Activated naive CD8-positive, alpha-beta T cell treated with anti-CD3 and anti-CD28 coated beads, Interleukin-2, amount 50 U/mL, for 24 hours (primary cell): ENCODE measurements at places on chromosomes 3 and 15.

- no peak for DNase-seq
Observed at GRCh38 chr15:55669270-55669669, 73.7 kb downstream of the PRTG start.

DNA sequence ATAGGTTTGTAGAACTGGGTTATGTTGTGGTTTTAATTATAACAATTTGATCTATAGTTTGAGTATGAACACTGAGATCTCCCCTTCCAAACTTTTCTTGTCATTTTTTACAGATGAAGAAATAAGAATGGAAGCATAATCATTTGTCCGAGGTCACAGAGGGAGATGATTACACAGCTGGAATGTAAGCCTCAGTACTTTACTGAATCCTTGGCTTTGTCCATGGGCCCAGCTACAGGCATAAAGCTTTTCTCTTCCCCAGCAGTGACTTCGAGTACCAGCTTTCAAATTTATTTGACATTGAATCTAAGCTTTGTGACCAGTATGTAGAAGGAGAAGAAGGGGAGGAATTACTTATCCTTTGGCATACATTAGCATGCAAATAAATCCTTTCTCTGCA is 80.9 kb upstream of the DCBLD2 start:
- no peak for DNase-seq

DNA sequence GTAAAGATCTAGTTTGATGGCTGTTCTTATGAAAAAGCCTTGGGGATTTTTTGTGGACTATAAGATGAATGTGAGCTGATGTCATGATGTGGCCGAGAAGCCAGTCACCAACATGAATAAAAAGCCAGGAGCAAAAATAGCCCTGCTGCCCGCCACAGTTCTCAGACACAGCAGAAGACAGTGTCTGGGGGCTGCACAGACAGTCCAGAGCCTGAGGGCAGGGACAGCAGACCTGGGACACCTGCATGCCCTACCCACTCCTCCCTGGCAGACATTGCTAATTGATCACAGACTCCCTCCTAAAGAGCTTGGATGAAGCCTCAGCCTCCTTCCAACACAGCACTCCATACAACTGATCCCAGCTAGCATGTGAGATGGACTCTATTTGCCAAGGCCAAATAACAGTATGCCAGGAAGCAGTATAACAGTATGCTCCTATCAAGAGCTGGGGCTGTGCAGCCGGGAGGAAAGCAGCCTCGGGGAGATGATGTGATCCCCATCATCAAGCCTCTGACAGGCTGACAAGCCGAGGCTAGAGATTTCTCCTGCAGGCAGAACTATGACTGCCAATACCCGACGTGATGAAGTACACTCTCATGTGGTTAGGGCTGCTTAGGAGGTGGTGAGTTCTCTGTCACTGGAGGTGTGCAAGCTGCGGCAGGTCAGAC is 105.4 kb upstream of the RPL32 start:
- no peak for DNase-seq

- no peak for DNase-seq
Observed at GRCh38 chr3:160403796-160404470, 4.5 kb downstream of the SMC4 start.

- DNase-seq: no peak
Observed at GRCh38 chr3:143810166-143810952, 37.9 kb downstream of the SLC9A9 start.

- DNase-seq: no peak
Observed at GRCh38 chr15:42079401-42079908, 14.9 kb downstream of the PLA2G4D start.

DNA sequence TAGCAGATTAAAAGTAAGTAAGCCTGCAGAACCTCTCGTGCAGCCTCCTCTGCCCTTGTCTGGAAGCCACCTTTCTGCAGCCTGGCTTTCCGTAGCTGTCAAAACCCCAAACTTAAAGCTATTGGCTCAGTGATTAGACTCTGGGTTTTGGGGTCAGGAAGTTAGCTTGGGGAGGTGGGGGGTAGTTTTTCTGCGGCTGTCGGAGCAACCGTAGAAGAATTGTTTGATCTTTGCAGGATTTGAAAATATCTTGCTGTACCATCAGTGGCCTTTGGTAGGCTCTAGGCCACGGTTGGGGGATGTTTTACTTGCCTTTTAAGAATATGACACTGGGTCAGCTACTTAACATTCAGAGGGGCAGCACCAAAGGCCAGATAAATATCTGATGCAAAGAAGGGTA is 88.4 kb upstream of the RASGRP1 start:
- DNase-seq: peak; percentile 60

DNA sequence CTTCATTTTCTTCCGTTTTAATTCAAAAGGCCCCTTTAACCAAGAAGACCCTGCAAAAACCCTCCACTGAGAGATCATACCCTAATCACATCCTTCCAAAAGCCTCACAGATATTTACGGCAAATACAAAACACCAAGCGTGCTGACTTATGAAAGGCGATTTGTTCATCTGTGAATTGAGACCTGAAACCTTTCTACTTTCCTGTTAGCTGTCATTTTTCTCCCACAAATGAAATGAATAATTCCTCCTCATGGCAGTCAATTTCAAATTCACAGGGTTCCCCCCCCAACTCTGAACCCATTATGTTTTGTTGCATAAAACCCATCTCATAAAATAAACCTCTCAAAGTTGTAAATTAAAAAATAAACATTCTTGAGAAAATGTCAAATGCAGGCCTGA is 149.6 kb downstream of the PDZRN3 start:
- DNase-seq: no peak

DNA sequence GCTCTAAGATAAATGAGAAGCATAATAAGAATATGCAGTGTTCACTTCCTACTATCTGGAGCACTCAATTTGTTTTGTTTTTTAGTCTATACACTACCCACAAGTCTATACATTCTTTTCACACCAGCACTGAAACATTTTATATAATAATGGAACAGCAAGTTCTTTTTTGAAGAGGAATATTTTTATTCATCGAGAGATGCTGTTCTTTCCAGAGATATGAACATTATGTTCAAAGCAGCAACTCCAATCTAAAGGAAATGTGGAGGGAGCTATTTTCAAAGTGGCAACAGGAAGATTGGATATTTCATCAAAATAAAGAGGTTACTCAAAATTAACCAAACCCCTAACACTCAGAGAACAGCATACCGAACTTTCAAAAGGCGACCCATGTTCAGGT is 16.4 kb upstream of the PYDC2 start:
- DNase-seq: no peak

DNA sequence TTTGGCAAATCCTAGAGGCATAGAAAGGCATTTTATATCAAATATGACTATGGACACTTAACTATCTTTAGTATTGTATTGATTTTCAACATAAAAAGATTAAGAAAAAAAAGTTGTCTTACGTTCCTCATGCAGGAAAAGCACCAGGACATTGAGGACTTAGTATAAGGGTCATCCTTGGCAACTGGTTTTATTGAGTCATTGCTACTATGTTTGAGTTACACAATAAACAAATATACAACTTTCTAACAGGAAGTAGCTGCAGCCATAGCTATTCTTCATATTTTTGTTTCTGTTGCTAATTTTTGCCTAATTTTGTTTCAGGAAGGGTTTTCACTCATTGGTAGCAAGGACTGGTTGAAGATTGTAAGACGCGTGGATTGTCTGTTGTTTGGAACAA is 93.0 kb downstream of the NPTN start:
- no peak for DNase-seq

GRCh38 chr3:27171113-27171512 is 198.1 kb downstream of the NEK10 start:
- no peak for DNase-seq

- no peak for DNase-seq
Observed at GRCh38 chr15:70132139-70132538, 34.4 kb upstream of the TLE3 start.

GRCh38 chr3:168117853-168118313 is 22.2 kb upstream of the GOLIM4 start:
- no peak for DNase-seq

DNA sequence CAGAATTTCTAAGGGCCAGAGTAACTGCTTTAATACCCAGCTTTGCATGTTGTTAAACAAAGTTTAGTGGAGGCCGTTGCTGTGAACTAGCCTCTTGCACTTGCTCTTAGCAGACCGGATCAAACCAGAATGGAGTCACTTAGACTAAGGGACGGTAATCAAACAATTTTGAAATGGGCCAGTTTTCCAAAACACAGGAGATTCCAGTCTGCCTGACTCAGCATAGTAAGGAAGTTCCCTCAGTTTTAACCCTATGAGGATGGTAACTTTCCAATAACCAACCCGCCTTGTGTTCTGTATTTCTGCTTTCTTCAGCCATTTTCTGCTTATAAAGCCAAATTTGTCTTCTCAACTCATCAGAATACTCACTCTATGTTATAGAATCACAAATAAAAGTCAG is 77.2 kb upstream of the WDR72 start:
- DNase-seq: no peak
